ENCODE measurements at places on chromosomes 12 and 14.

DNA sequence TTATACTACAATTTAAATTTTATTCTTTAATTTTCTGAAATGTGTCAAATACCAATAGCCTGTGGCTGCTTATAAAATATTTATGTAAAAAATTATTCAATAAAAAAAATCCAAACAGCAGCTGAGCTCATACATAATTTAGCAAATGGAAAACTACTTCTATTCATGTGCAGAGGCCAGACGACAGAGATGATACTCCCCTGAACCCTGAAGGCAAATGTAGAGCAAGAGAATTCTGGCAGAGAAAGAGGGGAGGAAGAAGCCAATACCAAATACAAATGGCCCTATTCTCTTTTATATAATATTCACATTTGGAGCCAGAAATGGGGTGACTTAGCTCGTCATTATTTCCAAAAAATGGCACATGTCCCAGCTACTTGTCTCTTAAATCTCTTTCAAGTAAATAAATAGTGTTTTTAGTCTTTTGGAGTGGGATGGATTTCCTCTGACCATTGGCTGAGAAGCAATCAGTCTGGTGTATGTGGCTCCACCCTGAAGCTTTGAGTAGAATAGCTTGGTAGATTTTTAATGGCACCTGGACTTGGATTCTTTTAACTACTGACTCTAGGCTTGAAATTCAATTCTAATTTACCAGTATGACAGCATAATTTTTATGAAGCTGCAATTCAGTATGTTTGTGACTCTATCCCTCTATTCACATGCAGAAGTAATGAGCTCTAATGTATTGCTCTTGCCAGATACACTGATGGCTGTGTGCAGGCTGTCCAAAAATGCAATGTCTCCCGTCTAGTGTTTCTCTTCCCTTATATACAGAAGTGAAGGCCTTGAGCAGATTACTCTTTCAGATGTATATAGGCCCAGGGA is 113.4 kb upstream of the SCAF11 start:
- no peak for DNase-seq

DNA sequence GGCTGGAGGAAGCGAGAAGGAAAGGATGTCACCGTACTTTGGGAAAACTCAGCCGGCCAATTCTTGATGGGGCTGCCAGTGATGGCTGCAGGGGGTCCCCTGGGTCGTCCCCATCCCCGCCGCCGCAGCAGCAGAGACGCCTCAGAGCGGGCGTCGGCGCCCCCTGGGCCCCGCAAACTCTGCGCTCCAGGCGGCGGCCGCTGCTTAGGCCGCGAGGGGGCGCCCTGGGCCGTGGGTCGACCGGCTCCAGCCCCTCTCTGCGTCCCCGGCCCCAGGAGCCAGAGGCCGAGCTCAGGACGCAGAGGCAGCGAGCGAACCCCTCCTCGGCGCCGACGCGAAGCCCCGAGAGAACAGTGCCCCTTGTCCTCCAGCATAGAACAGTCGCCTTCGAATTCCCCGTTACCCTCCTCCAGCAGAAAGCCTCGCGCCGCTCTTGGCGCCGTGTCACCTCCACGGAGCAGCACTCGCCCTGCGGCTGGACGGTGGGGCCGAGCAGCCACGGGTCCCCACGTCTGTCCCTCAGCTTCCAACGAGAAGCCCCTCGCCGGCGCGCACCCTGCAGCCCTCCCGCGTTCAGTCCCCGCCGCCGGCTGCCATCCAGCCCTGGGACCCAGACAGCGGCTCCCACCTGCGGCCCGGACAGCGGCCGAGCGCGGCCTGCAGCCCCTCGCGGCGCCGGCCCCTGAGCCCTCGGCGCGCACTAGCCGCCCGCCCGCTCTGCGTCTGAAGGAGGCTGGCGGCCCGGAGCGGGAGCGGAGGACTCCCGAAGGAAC is 106.6 kb downstream of the PRICKLE1 start:
- peak; percentile 14 for DNase-seq

DNA sequence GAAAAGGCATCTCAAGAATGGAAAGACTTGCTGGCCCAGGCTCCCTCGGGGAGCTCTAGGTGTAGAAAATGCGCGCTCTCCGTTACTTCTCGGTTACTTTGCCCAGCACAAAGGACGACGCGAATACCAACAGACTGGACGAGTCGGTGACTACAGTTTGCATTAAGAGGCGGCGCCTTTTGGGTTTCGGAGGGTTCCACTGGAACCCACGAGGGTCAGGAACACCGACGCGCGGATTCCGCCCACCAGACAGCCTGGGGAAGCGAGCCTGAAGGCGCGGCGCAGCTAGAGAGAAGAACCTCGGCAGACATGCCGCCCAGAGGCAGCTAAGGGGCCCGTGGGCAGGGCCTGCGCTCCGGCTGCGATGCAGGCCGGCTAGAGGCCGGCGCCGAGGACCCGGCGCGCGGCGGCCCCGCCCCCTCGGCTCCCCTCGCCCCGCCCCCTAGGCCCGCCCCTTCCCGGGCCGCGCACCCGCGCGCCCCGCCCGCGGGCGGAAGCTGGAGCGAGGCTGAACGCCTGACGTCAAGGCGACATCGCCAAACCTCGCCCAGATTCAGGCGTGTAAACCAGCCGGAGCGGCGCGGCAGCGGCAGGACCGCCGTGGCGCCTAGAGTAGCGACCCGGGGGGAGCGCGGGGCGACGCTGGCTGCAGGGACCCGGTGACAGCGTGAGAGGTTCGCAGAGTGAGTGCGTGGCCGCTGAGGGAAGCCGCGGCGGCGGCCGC is at the start of gene RAP1B:
Gene RAP1B, plus strand, starts transcription at position 530 of the 724 bp plus-strand sequence. CDS start 37,826 bp downstream, outside the sequence.
- DNase-seq: peak; percentile 81

GRCh38 chr14:103019826-103020225 is 37.5 kb downstream of the CDC42BPB start:
- DNase-seq: no peak

DNA sequence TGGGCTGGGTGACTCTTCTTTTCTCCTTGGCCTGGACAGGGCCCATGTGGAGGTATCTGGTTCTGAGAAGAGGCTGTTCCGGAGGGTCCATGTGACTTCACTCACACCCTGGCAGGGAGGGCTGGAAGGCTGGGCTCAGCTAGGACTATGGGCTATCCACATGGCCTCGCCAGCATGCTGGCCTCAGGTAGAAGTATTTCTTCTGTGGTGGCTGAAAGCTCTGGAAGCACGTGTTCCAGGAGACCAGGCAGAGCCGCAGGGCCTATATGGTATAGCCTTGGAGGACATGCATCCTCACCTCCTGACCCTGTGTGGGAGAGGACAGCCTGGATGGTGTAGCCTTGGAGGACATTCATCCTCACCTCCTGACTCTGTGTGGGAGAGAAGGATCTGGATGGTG is 38.2 kb upstream of the FZD10 start:
- DNase-seq: no peak

GRCh38 chr14:102279688-102280348 is 25.1 kb downstream of the MOK start:
- no peak for DNase-seq

DNA sequence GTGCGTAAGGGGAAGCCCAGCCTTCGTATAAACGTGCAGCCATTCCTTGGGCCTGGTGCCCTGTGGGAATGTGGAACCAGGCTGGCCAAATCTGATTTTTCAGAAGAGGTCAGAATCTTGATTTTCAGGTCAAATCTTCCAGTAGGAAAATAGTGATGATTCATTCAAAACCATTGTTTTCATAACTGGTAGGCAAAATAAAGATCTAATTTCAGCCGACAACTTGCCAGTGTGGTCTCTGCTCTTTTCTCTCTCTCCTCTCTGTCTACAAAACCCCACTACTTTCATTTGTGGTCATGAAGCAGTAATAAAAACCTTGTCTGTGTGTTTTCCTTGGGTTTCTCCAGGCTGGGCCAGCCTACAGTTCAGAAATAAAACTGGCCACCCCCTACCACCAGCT is 135.1 kb downstream of the RBM19 start:
- DNase-seq: no peak

GRCh38 chr14:88044776-88045446 is 40.0 kb downstream of the GPR65 start:
- DNase-seq: no peak

DNA sequence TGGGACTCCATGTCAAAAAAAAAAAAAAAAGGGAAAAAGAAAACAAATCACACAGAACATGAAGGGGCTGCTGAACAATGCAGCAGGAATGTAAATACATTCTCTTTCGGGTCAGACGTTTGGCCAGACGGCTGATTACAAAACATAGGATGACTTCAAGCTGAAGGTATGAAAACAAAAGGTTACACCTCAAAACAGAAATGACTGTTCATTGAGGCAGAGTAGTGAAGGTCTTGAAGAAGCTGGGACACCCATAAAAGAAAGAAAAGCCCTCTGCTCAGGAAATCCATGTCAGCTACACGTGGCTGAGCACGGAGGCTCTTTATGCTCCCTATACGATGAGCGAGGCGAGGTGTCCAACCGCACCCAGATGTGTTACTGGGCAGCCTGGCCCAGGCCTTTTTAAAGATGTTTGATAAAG is 37.7 kb downstream of the FGD4 start:
- DNase-seq: no peak

GRCh38 chr12:105960319-105961083 is 178.3 kb downstream of the NUAK1 start:
- DNase-seq: no peak

GRCh38 chr12:105983622-105984320 is 155.0 kb downstream of the NUAK1 start:
- no peak for DNase-seq

DNA sequence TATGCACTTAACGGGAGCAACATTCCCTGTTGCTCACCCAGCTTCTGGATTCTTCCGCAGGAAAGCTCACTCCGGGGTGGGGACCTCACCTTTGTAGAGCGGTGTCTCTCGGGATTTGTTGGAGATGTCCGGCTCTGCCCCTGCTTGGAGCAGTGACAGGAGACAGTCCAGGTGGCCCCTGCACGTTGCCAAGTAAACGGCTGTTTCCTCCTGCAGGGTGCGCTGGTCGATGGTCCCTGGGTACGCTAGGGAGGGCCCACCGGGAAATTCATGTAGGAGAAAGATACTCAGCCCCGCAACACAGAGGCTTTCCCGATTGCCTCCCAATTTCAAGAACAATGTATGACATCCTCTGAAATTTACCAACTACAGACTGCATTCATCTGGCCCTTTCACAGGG is 23.1 kb downstream of the ASB2 start:
- no peak for DNase-seq
